ENCODE measurements at places on chromosomes 1 and 21.
A peak's percentile ranks its signal among the peaks of the same experiment; 100 is the strongest.

GRCh38 chr1:98045211-98045766, 124.5 kb upstream of the DPYD start:
- no peak for DNase-seq

DNA sequence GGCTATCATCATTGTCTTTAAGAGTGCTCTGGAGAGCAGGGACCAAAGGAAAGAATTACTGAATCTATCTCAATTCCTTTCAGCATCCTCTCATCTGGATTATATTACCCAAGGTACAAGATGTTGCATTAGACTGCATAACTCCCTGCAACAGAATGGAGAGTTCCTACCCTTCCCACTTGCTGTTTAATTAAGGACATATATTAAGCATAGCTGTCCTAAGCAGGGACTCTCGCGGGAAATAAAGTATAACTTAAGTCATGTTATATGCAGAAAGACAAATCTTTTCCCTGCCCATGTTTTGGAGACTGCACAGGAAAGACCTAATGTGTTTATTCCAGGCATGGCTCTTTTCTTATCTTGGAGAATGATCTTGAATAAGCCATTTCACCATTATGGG, 6.8 kb upstream of the JAM2 start:
- no peak for DNase-seq

DNA sequence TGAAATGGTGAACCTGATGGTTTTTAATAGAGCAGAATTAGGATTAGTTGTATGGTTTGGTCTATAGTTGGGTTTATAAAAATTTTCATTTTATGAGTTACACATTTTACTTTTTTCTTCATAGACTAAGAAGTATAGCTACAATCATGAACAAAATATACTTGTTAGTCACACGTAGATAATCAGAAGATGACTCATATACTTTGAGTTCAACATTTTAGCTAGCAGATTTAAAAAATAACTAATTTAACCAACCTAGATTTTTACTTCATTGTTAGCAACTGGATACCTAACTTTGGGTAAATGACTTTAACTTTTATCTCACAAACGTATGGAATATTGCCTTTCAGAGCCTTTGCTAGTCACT, 27.9 kb downstream of the MORC3 start:
- no peak for DNase-seq

DNA sequence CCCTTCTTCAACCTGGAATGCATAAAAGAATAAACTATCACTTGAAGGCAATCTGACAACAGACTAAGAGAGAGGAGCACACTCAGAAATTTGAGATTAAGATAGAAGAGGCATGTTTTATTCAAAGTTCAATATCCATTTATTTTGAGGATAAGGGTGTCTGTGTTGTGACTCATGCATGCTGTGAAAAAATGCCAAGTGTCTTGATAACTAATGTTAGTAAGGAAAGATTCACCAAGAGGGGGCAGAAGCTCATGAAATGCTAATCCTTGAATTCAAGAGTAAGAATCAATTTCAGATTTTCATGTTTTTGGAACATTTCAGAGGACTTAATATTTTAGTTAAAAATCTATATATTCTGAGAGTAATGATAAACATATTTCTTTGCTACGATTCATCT, 94.0 kb downstream of the IFI44 start:
- DNase-seq: no peak

DNA sequence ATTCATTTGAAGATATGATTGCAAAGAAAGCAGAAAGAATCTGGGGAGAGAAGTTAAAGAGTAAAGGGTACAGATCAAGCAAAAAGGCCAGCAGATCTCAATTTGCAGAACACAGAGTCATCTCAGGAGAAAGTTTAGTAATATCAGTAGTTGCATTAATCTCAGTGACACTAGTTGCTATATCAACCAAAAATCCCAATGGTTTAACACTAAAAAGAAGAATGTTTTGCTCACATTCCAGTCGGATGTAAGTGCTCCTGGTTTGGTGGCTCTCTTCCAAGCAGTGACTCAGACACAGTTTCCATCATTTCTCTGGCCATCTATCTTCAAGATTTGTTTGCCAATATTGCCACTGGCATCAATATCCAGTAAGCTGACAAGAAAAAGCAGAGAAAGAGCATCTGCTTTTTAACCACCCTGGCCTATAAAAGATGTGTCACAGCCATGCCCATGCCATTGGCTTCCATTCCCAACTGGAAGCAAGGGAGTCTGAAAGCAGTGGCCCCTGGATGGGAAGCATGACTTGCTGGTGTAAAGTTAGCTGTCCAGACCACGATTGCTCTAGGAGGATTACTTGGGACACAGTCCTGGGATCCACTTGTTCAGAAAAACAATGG, 45.5 kb upstream of the AIM2 start:
- no peak for DNase-seq

GRCh38 chr1:28099050-28099769, 10.8 kb upstream of the EYA3 start:
- DNase-seq: no peak

DNA sequence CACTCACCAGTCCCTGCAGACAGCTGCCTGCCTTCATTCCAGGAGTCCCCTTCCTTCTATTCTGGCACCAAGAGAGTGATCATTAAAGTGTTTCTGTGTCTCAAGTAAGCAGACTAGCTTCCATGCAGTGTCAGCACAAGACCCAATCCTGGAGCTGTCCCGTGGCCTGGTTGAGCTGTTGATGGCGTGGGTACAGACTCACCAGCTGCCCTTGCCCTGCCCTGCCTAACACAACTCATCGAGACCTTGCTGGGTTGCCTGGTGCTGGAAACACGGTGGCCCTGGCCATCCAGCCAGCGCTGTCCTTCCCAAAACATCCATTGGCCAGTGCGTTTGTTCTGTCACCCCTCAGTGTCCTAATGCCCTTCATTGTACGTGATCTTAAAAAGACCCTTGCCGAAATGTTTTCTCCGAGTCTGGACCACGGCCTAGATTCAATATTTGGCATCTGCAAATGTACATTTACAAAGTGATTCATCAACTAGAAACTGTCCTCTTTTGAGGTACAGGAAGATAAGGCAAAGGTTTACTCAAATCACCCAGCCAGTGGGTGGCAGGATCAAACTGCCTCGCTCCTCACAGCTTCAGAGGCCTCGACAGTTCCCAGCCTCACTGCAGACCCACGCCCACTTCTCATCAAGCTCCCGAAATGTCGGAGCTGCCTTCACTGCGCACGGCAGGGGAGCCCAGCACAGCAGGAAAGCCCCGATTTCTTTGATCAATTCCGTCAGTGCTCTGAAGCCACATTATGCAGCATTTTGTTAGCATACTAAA, 494.2 kb downstream of the KIF26B start:
- no peak for DNase-seq

DNA sequence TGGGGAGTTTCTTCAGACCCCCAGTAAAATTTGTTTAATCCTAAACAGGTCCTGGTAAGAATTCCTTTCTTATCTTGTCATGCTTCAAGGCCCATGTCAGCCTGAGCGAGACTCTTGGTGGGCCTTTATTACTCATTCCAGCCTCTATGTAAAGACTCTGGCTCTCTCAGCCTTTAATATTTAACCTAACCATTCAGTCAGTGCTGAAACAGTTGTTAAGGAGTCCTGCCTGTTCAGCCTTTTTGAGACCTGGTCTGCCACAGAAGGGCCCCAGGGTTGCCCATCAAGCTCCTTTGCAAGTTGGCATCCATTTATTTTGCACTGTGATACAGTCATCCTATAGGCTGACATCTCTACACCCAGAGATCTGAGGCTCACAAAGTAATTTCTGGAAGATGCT, 107.7 kb upstream of the VANGL1 start:
- no peak for DNase-seq

GRCh38 chr1:86387916-86388627, 8.1 kb downstream of the ODF2L start:
- DNase-seq: no peak

DNA sequence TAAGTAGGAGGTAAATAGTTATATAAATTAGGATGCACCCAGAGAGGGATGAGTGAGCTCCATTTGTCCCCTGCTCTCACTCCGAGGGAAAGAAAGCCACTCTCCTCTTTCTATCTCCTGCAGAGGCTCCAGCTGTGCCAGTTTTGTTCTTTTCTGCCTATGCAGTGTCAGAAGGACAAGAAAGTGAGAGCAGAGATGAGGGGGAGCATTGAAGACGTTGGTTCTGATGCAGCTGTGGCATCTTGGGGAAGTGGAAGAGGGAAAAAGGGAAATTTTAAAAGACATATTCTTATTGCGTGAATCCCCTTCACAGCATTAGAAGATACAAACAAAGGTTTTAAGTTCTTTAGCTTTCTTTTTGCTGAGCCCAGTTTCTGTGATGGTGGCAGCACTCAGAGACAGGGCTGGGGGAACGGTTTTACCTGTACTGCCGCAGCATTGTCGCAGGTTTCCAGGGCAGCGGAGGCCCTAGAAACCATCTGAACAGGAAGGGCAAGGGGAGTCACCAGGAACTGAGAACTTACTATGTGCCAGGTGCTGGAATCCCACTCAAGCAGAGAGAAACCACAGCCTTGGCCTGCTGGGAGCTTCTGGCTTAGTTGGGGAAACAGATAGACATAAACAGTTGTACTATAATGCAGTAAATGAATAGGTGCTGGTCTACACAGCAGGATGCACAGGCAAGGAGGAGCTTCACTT, 44.9 kb upstream of the USP24 start:
- DNase-seq: no peak

- DNase-seq: peak; percentile 33
Measured at GRCh38 chr1:113930499-113931161, 1.5 kb downstream of the HIPK1 start.

DNA sequence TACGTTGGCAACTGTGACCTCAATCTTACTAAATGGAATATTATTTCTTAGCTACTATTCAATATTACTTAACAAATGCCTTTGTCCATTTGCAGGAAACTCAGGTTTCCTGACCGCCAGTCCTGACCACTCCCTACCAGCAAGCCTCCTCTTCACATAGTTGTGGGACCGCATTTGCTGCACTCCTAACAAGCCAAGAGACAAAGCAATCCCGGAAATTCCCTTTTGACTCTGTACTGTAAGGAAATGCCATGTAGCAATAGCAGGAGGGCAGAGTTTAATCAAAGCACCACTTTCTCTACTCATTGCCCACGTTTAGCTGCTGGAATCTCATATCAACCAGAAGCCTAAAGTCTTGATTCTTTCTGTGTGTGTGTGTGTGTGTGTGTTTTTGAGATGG, 28.1 kb upstream of the ACBD6 start:
- DNase-seq: peak; percentile 54

DNA sequence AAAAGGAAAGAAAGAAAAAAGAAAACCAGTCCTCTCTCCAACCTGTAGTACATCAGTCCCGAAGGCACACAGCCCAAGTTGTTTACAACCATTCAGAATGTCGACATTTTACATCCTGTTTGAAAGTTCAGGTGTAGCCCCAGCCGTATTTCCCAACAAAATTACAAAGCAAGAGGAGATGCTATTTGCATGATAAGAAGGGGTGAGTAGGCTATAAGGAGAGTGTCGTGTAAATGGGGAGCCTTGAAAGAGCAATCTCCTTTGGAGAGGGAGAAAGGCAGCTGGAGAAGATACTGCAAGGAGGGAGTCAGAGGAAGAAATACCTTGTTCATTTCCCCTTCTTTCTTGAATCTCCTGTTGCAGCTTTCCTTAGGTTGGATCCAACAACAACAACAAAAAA, 35.5 kb upstream of the DENND1B start:
- DNase-seq: no peak

DNA sequence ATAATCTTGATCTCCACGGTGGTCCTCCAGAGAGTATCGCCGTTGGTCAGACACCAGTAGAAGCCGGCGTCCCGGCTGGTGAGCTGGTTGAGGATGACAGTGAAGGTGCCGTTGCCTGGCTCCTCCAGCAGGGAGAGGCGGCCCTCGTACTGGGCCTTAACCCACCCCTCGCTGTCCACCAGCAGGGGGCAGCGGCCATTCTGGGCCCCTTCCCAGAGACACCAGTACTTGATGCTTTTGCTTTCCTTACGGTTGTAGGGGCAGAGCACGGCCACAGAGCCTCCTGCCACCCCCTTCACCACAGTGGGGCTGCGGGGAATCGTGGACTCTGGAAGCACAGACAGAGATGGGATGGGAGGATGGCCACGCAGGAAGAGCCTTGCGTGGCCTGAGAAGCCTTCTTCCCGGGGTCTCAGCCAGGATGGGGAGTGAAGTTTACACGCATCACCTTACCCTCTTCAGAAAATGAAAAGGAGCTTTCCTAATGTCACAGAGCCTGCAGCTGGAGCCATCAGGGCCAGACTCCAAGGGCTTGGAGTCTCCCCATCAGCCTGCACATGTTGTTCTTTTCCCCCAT, 10.7 kb downstream of the PIGR start:
- no peak for DNase-seq

GRCh38 chr1:81006502-81006901, 794.2 kb upstream of the ADGRL2 start:
- no peak for DNase-seq

DNA sequence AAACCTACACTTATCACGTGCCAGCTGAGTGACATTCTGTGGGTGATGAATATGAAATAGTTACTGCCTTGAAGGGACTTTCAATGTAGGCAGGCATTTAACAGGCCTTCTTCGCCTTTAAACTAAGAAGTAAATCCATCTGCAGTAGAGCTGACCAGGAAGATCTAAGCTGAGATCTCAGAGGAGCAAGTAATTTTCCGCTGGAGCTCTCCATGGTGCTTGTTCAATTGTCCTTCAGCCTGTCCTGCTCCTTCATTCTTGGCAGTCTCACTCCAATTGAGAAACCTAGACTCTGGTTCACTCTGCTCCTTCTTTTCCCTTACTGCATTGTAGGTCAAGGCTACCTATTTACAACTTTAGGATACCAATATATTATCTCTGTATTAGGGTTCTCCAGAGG, 183.5 kb downstream of the HMCN1 start:
- peak; percentile 18 for DNase-seq

GRCh38 chr1:54850737-54851136, 36.3 kb downstream of the DHCR24 start:
- DNase-seq: no peak

Data from PC-9 (cell line).